NCI-H146 (cell line): ENCODE measurements at places on chromosomes 1 and 21.
A peak's percentile ranks its signal among the peaks of the same experiment; 100 is the strongest.

- DNase-seq: no peak
Measured at GRCh38 chr1:212219679-212220463, 65.3 kb upstream of the PPP2R5A start.

GRCh38 chr1:50603274-50604271 is 180.3 kb upstream of the DMRTA2 start:
- peak; percentile 65 for DNase-seq

DNA sequence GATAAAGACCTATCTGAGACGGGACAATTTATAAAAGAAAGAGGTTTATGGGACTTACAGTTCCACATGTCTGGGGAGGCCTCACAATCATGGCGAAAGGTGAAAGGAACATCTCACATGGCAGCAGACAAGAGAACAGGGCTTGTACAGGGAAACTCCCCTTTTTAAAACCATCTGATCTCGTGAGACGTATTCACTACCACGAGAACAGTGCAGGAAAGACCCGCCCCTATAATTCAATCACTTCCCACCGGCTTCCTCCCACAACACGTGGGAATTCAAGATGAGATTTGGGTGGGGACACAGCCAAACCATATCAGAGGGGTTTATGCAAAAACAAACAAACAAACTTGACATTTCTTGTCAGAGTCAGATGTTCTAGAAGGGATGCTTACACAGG is 89.7 kb downstream of the PLPP3 start:
- no peak for DNase-seq

DNA sequence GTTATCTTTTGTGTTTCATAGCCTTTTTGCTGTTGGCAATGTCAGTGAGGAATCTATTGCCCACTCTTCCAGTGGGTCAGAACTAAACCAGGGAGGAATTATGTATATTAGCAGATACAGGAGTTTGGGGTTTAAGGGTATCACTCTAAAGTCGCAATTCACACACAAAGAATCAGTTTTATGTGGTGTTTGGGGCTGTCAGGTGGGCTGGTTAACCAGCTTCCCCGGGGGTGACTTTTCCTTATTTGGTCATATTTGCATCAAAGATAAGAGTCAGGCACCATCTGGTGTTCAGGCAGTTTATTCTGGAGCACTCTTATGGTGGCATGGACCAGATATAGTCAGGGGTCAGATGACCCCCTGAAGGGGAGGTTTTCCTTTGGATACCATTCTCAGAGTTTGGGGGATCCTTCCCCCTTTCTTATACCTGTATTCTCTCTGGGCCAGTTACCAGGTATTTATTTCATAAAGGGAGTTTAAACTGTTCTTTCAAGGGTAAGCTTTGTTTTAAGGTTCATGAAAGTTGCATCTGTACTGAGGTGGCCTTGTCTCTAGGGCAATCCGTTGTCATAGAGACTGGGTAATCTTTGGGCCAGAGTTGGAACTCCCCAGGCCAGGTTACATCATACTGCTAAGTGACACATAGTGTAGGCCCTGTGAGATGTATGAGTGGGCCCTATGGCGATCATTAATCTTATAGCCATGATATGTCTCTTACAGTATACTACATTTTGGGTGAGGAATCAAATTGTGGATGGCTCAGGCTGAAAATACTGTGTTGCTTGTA is 148.2 kb downstream of the RWDD3 start:
- no peak for DNase-seq

GRCh38 chr1:85421179-85421578 is 43.8 kb downstream of the DDAH1 start:
- no peak for DNase-seq

GRCh38 chr1:204530932-204531331 is 14.7 kb downstream of the MDM4 start:
- DNase-seq: no peak

DNA sequence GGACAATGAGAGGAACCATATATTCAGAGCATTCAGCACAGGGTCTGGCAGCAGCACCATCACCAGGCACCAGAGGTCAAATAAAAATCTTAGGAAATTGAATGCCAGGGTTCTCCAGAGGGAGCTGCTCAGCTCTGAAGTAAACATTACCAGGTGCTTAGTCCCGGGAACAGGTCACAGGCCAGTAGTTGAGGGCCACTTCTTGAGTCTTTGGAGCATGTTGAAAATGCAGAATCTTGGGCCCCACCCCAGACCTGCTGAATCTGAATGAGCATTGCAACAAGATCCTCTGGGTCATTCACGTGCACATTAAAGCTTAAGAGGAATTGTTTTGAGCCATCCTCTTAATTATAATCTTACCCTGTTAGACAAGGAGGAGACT is 33.8 kb downstream of the PHC2 start:
- no peak for DNase-seq

DNA sequence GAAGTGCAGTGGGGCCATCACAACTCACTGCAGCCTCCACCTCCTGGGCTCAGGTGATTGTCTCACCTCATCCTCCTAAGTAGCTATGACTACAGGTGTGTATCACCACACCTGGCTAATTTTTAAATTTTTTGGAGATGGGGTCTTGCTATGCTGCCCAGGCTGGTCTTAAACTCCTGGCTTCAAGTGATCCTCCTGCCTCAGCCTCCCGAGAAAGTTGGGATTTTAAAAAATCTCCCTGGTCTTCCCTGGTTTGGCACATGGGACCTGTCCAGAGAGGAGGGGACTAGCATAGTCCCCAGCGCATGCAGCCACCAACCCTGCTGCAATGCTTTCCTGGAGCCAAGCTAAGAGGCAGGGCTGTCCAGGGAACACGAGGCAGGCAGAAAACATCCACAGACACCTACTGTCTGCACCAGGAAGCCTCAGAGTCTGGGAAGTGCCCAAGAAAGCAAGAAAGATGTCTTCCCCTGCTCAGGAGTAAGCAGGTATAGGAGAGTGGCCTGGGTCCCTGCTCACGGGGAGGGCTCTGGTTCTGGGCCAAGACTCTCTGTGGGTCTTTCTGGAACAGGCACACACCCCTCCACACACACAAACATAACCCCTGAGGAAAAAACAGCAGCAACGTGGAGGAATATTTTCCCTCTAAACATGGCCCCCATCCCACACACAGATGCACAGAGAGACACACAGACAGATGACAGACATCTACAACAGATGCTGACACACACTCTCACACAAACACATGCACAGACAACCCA is 30.8 kb downstream of the ECE1 start:
- DNase-seq: no peak

DNA sequence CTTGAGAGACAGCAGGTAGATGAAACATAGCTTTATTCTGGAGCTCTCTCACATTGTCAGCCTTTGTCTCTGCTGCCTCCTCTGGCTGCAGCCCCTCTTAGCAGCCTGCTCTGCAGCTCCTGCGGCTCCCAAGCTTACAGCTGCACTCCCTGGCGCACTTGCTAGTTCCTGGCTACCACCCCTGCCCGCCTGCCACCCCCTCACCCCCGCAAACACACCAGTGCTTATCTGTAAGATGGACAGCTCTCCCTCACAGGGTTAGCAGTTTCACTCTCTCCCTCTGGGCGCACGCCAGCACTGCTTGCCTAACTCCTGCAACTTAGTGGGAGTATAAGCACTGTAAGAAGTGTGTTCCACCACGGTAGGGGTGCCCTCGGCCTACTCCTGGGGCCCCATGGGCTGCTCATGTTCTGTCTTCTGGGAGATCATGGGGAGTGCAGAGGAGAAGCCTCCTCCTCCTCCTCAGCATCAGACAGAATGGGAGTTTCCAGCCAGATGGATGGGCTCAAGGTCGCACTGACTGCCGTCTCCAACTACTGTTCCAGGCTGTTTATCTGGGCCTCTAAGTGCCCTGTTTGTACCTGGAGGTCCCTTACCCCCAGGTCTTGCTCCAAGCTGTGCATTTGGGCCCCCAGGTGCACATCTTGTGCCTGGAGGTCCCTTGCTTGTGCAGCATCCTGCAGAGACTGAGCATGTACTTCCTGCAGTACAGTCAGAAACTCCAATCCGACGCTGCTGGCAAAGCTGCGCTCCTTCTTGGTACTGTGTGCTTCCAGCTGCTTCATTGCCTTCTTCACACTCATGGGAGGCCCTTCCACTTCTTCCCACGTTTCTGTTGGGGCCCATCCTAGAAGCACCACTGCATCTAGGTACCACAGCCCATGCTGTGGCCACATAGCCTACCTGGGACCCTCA is 1388.1 kb downstream of the AMY1C start:
- peak; percentile 84 for DNase-seq

- no peak for DNase-seq
Measured at GRCh38 chr1:24708938-24709337, 36.3 kb upstream of the CLIC4 start.

DNA sequence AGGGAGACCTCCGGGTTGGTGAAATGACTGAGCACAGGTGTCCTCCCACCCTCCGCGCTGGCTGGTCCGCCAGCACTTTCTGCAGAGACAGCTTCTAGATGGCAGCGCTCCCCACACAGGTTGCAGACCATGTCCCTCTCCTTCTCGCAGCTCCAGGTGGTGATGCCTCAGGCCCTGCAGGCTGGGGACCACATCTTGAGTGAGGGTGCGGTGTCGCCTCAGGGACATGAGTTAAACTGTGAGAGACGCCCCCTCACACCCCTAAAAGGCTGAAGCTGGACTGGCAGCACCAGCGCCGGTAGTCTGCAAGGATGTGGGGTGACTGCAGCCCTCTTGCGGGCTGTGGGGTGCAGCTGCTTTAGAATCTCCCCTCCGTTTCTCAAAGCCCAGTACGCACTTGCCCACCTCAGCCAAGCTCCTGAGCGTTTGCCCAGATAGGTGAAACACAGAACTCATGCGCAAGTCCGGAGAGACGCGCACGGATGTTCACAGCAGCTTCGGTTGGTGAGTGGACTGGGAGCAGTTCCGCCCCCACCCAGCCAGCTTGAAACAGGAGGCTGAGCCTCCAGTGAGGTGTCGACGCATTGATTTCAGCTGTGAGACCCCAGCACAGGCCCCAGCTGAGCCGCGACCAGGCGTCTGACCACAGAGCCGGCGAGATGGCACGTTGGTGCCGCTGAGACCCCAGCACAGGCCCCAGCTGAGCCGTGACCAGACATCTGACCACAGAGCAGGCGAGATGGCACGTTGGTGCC is 28.6 kb downstream of the COL6A1 start:
- no peak for DNase-seq

GRCh38 chr1:159066108-159066507 is 10.5 kb downstream of the AIM2 start:
- no peak for DNase-seq

DNA sequence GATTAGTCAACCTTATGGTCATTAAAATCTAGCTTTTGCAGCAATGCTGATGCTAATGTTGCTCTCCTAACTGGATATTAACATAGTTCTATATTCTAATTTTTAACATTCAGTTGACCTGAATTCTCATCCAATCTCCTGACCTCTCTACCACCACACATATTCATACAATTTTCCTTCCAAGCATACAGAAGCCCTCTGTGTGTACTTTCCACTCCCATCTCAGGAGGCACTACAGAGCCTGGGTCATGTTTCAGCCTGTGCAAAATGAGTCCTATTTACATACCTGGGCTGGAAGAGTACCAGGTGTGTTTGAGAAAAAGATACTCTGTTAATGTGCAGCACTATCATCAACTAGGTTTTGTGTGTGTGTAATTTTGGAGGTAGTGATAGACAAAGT is 486.3 kb downstream of the NEGR1 start:
- peak; percentile 94 for DNase-seq

- no peak for DNase-seq
Measured at GRCh38 chr1:233868461-233868860, 36.0 kb upstream of the SLC35F3 start.

GRCh38 chr1:3087049-3087448 is 18.0 kb downstream of the PRDM16 start:
- DNase-seq: no peak

DNA sequence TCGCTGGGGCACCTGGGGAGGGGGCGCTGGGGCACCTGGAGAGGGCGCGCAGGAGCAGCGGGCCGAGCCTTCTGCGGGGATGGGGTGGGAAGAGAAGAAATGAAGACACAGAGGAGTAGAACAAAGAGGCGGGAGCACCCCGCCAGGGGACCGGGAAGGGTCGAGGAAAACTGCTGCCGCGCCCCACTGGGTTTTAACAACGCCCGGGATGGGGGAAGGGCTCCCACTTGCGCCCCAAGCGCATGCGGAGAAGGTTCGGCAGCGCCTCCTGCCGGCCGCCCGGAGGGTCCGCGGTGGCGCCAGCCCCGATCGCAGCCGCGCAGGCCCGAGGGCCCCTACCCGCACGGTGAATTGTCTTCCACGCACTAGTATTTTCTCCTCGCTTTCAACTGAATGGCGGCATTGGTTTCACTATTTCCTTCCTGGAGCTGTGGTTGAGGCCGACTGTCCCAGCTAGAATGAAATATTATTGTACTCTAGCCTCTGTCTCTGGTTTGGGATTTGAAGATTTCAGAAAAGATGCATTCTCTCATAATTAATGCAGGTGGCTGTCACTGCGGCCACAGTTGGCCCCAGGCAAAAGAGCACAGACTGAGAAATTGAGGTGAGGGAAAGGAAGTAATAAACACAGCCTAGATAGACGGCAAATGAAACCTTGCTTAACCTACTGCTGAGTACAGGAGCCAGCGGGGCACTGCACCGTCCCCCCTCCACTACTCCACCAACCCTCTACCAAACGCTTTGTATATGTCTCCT is 57.3 kb downstream of the MAB21L3 start:
- peak; percentile 78 for DNase-seq

- no peak for DNase-seq
Measured at GRCh38 chr1:21184276-21184675, 7.6 kb upstream of the EIF4G3 start.

GRCh38 chr1:154536570-154536969 is 21.9 kb downstream of the UBE2Q1 start:
- no peak for DNase-seq

DNA sequence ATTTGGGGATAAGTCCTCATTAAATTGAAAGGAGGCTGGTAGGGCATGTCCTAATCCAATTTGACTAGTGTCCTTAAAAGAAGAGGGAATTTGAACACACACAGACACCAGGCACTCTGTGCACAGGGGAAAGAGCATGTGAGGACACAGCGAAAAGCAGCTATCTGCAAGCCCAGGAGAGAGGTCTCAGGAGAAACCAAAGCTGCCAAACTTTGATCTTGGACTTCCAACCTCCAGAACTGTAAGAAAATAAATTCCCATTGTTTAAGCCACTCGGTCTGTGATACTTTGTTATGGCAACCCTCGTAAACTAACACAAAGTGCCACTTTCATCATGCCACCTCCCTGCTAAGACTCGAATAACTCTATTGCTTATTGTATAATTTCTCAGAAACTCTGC is 13.8 kb downstream of the PLA2G4A start:
- no peak for DNase-seq

DNA sequence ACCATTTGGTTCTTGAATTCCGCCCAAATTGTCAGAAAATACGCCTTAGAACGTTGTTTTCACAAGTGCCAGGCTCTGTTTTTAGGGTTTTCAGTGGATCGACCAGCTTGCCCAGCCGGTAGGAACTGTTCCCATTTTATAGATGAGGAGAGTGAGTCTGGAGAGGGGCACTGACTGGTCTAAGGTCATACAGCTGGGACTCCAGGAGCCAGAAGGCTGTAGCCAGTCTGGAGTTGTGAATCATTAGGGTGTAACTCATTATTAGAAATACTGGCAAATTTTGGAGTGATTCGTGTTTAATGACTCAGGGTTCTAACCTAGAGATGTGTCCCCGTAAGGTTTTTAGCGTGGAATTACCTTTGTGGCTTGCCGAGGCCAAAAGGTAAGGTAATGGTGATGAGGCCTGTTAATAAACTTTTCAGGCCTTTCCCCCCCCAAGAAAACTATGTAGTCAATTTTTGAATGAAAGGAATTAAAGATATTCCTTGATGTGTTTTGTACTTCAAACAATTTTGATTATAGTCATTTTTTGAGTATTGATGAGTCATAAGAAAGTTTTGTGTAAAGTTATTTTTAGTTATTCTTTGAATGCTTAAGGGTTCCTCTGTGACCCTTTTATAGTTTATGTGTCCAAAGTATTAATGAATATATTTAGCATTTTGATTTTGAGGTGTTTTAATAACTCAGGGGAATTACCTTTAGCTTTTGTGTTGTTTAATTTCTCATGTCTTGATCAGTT is 2.1 kb downstream of the DYRK1A start:
- no peak for DNase-seq
